Stimulated activated CD4-positive, alpha-beta T cell treated with anti-CD3 and anti-CD28 coated beads, Interleukin-2, amount 100 ng/mL, for 24 hours (primary cell): ENCODE measurements at places on chromosomes 3 and 15.

GRCh38 chr3:193585530-193585929 is 7.5 kb upstream of the OPA1 start:
- no peak for DNase-seq

DNA sequence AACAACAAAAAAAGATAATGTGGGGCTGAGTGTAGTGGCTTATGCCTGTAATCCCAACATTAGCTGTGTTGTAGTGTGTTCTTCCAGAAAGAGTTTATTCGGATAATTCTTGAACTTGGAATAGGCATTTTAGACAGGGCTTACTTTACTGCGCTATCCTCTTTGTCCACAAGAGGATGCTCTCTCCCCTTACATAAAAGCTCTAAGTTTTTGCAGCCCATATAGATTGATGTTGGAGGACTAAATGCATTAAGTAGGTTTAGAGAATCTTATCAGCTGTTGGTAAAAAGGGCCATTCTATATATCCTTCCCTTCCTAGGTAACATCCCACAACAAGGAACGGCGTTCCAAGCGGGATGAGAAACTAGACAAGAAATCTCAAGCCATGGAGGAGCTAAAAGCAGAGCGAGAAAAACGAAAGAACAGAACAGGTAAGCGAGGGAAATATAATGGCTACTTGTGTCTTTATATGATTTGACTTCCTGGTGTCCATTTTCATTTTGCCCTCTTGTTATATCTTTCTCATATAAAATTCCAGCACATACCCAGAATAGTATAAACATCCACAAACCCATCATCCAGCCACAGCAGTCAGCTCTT is 27.8 kb upstream of the ITPKA start:
- peak; percentile 33 for DNase-seq

GRCh38 chr15:73928971-73929627 is 2.8 kb downstream of the LOXL1 start:
- DNase-seq: no peak

GRCh38 chr3:119314821-119315220 is 20.6 kb downstream of the ARHGAP31 start:
- no peak for DNase-seq

DNA sequence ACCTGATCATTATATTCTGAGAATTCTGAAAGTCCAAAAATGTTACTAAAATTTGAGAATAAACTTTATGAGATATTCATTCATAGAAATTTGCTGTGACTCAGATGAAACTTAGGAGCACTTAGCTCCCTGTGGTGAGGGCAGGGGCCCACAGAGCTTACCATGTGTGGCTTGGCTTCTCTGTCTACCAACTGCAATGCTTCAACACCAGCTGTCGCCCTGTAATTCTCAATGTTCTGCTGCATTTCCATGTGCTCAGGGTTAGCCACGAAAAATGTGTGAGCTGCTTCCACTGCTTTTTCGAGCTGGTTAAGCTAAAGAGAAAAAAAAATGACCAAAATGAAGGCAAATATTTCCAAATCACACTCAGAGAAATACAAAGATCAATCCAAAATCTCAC is 125.6 kb downstream of the P3H2 start:
- no peak for DNase-seq

DNA sequence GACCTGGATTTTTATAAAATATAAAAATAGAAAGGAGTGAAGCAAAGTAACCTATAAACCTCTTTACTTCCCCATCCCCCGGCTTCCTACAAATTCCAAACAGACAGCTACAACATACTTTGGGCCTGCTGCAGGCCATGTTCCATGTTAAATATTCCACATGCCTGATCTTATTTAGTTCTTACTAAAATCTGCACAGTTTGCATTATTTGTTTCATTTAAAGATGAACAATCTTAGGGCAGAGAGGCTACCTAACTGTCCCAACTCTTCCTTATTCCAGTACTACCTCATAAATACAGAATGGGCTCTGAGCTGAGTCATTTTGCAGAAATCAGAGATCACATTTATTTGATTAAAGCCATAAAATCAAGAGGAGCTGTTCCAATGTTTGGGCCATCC is 665.0 kb downstream of the PDCD6IP start:
- no peak for DNase-seq

- DNase-seq: no peak
Measured at GRCh38 chr3:44125882-44126281, 115.8 kb upstream of the TOPAZ1 start.

GRCh38 chr3:194745422-194746184 is 59.9 kb downstream of the FAM43A start:
- DNase-seq: no peak

DNA sequence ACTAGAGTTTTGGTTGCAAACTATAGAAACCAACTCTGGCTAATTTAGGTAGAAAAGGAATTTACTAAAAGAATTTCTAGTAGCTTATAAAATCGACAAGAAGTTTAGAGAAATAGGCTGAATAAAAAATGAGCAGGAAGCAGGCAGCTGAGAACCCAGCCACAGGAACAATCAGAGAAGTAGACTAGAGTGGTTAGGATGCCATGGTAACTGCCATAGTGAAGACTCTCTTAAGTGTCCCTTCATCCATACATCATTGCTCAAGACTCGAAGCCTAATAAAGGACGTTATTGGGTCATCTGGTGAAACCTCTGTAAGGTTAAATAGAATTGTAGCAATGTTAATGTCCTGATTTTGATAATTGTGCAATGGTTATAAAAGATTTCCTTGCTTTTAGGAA is 13.8 kb downstream of the AVEN start:
- no peak for DNase-seq

- no peak for DNase-seq
Measured at GRCh38 chr15:91407269-91407889, 307.3 kb downstream of the SV2B start.

DNA sequence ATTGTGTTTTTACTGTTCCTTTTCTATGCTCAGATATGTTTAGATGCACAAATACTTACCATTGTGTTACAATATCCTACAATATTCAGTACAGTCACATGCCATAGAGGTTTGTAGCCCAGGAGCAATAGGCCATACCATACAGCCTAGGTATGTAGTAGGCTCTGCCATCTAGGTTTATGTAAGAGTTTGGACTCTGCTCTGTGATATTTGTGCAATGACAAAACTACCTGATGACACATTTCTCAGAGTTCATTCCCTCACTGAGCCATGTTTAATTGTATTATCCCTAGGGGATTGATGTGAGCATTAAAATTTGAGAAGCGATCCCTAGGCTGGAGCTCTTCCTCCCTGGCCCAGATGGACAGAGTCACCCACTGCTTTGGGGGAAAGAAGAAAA is 270.0 kb upstream of the PROK2 start:
- DNase-seq: no peak

- no peak for DNase-seq
Measured at GRCh38 chr3:27312044-27312668, 57.0 kb downstream of the NEK10 start.

- no peak for DNase-seq
Measured at GRCh38 chr3:34972481-34972880, 666.8 kb upstream of the ARPP21 start.

GRCh38 chr15:31500766-31501449 is 174.3 kb downstream of the KLF13 start:
- DNase-seq: no peak

GRCh38 chr3:159806412-159806811 is 182.2 kb upstream of the IL12A start:
- DNase-seq: no peak

- no peak for DNase-seq
Measured at GRCh38 chr3:152374262-152374990, 105.7 kb downstream of the MBNL1 start.

DNA sequence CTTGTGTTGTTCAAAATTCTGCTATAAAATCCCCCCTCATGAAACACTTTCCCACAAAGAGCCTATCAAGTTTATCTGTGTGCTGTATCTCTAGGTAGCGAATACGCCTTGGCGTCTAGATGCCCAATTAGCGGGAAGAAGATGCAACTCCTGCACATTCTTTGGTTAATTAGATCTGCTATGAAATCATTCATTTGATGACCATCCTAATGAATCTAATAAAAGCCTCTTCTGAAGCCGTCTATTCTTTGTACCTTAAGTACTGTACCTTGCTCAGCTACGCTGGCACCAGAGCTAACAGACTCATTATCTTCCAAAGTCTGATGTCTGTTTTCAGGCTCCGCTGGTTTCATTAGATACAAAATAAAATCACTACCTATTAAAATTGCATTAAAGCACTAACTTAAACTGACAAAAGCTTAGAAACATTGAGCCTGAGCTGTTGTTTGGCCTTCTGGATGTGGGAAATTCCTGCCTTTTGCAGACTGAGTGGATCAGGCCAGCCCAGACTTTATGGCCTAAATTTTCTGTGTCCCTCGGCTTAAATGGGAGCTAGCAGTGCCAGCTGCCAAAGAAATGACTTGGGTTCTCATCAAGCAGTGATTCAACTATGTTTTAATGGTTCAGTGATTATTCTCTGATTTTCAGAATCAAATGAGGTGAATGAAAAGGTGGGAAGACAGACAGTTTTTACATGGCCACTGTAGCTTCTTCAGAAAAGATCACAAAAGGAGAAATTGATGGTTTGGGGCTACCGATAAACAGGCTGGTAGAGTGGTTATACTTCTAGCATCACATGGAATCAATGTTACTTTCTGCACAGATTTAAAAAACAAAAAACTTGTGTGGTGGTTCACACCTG is 28.4 kb upstream of the CHST2 start:
- no peak for DNase-seq

DNA sequence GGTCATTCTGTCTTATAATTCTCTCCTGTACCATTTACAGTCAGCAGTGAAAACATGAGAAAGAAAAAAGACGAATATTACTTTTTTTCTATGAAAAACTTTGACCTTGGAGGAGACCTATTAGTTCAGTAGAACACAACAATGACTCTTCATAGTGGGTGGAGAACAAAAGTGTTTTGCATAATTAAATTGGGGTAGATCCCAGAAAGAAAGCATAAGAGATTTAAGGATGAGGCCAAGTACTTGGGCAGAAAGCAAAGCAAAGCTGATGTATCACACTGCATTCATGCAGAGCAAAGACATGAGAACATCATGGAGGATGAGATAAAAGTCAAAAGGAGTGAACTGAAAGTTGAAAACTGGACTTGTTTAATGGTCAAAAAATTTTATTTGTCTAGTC is 1273.4 kb downstream of the ROBO2 start:
- no peak for DNase-seq

GRCh38 chr15:57911247-57911646 is 154.3 kb downstream of the ALDH1A2 start:
- DNase-seq: no peak

GRCh38 chr15:62550106-62550505 is 385.0 kb upstream of the C2CD4B start:
- DNase-seq: no peak

GRCh38 chr3:1527786-1528185 is 435.0 kb downstream of the CNTN6 start:
- DNase-seq: no peak

- DNase-seq: no peak
Measured at GRCh38 chr15:84973492-84974460, 7.9 kb upstream of the PDE8A start.

DNA sequence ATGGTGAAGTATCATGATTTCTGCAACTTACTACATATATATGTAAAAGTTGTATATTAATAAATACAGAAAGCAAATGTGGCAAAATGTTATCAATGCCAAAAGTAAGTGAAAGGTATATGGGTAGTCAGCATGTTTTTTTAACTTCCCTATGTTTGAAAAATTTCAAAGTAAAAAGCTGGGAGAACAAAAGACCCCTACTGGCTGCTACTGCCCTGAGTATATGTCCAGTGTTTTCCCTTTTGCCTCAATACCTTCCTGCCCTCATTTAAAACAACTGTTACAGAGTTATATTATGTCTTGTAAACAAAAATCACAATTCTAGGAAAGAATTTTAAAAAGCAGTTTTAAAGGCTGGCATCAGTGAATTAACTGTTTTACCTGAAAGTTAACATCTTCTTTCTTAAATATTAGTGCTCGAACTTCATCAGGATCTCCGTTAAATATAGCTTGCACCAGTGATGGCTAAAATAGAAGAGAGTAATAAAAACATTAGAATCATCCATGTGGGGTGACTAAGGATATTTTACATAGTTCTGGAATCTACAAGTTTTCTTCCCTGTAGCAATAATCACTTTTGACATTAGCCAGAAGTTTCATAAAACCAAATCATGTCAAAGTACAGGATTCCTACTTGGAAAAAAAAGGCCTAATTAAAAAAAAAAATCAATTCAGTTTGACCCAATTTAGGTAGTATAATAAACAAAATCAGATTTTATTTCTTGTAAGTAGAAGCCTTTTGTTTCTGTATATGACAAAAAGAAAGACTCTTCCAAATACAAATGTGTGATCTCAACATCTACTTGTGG is 2.7 kb downstream of the ANKRD28 start:
- DNase-seq: no peak

- DNase-seq: no peak
Measured at GRCh38 chr15:52699457-52699856, 20.3 kb upstream of the ATOSA start.

DNA sequence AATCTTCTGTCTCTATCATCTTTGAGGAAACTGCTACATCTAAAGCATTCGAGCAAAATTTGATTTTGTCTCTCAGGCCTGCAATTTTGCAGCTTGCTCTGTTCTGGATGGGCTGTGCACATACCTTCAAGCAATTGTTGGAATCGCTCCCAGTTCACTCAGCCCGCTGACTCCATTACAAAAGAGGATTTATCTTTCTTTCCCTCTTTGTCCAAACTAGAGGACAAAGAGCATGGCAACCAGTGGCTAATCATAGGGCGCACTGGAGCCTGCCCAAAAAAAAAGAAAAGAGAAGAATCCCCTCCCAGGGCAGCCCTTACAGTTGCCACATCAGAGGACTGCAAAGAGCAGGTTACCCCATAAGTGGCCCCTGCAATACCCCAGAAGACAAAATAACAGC is 49.0 kb upstream of the DUT start:
- DNase-seq: no peak

DNA sequence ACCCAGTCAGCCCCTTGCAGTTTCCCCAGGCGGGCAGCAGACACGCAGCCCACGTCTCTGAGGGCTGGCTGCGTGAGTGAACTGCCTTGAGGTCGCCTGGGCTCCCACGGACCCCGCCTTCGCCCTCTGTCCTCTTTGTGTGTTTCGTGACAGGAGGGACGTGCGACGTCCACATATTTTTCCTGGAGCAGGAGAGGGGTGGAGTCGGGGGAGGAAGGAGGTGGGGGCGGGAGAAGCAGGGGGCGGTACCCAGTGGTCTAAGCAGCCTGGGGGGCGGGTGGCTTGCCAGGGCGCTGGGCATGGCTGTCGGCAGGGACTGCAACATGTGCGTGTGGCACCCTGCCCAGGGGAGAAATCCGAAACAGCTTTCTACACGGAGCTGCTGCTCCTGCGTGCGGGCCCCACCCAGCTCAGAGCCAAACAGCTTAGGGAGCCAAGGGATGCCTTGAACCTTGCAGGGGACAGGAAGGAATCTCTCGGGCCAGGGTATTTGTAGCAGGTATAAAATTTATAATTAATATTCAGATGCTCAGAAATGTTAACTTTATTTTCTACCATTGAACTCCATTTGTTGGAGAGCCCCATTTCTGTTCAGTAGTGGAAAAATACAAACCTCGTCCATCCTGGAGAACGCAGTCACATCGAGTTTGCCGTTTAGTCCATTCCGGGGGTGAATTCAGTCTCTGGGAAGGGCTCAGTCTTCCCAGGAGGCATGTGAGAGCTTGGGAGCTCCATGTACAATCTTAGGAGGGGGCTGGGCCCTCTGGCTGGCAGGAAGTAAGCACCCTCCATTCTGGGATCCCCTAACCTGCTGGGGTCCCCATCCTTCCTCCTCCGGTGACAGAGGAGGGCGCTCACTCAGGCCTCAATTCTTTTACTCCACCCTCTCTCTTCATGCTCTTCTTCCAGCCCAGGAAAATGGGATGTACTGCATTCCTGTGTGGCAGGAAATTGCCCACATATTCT is 79.1 kb upstream of the MEF2A start:
- DNase-seq: no peak
